Activated CD4-positive, alpha-beta T cell treated with anti-CD3 and anti-CD28 coated beads, Interleukin-2, amount 10 ng/mL, durations not matched to agents 24 days and 14 days (primary cell): ENCODE measurements at places on chromosomes 7 and 10. TPM values are rescaled to one million over a fixed set of nuclear protein-coding genes. Genes with fewer than 3 reads are reported as not detected.
A peak's percentile ranks its signal among the peaks of the same experiment; 100 is the strongest.

GRCh38 chr7:33590916-33591315, 314.4 kb upstream of the BMPER start:
- DNase-seq, result no peak

DNA sequence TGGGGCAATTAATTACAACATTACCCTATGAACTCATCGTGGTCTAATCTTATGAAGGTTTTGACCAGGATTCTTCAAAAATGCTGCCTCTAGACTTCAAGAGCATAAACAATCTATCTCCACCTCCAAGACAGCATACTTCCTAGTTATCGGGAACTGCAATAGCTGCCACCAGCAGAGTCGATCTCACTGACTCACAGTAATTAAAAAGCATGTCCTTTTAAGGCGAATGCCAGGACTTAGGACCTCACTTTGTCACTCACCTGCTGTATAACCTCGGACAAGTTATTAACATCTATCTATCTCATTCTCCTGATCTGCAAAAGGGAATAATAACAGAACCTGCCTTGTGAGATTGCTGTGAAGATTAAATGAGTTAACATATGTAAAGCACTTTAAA, 666.0 kb upstream of the COBL start:
- no peak for DNase-seq

- DNase-seq, result no peak
Measured at GRCh38 chr10:84521468-84521867, 193.1 kb downstream of the CCSER2 start.

- DNase-seq, result no peak
Measured at GRCh38 chr7:2635810-2636701, 4.3 kb downstream of the TTYH3 start.

GRCh38 chr7:118214051-118214832, 10.3 kb upstream of the ANKRD7 start:
- DNase-seq, result peak; percentile 81

GRCh38 chr10:81898518-81898917, 23.5 kb downstream of the NRG3 start:
- DNase-seq, result no peak

Gene HACD1
- 1.1 and 1.2 TPM in 2 replicates for total RNA-seq

- no peak for DNase-seq
Measured at GRCh38 chr7:30303312-30304039, 19.1 kb downstream of the ZNRF2 start.

- DNase-seq, result peak; percentile 64
Measured at GRCh38 chr10:97234400-97234799, 48.6 kb upstream of the SLIT1 start.

Gene CACNA2D1
- total RNA-seq, result not detected in 2 replicates

Gene NEUROG3
- not detected in 2 replicates for total RNA-seq

DNA sequence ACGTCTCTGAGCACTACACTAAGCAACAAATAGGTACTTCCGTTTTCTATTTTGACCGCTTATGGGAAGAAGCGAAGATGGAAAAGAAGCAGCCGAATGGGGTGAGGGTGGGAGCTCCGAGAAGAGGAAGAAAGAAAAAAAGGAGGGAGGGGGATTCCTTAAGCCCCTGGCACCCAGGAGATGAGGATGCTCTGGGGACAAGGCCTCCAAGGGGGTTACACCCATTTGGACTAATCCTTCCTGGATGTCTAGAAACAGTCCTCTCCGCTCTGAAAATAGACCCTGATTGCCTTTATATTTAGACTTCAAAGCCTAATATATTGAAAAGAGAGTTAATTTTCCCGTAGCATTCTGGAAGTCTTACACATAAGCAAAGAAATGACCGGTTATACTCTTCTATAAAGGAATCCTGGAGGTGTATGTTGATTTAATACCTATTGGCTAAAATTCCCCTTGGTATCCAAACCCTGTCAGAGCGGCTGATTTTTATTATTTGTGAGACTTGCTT, 676 bp upstream of the HTR7 start:
- DNase-seq, result no peak

- no peak for DNase-seq
Measured at GRCh38 chr7:140674356-140674800, 1.6 kb downstream of the ADCK2 start.
